Activated CD4-positive, alpha-beta T cell treated with anti-CD3 and anti-CD28 coated beads, Interleukin-2, amount 50 U/mL, for 24 hours (primary cell): ENCODE measurements at places on chromosomes 7 and 10.

DNA sequence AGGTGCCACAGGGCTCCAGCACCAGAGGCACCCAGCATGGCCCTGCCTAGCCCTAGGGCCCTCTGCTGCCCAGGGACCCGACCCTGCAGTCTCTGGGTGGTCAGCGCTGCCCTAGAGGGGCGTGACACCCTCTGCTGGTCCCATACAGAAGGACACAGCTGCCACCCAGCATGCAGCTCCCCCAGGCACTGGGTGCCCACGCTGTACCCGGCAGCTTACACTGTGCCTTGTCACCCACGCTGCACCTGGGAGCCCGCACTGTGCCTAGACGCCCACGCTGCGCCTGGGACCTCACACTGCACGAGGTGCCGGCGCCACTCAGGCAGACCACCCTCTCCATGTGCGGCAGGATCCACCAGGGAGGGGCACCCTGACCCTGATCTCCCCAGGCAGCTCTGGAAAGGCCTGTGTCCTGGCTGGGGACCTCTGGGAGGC, 55.2 kb downstream of the PWWP2B start:
- no peak for DNase-seq

DNA sequence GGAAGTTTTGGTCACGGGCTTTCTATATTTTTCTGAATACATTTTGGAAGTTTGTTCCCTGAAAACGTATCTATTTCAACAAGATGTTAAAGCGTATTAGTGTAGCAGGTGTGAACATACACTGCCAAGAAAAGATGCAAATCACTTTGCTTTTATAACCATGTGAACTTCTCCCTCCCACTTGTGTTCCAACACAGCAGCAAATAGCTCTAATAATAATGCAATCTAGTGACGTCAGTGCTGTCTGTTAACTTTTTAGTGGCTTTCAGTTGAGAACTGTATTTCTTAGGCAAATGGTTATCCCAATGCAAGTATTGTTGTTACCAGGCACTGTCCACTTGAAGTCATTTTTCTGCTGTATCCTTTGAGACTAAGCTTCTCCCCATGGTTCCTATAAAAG, 188.4 kb upstream of the IGFBP3 start:
- no peak for DNase-seq

DNA sequence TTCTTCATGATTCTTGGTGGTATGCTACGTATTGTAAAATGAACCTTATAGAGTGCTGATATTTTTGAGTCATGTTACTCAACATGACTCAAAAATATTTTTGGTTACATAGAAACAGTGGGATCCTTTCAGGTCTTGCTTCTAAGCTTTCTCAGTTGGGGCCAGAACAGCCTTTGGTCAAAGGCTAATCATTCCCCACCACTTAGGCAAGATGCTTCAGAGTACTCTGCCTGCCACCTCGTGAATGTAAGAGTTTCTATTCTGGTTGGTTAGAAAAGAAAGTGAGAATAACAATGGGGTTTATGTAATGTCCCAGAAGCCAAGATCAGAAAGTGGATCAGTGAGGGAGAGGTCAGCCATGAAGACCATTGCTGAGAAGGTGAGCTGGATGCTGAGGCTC, 327.8 kb downstream of the TCERG1L start:
- DNase-seq = no peak

DNA sequence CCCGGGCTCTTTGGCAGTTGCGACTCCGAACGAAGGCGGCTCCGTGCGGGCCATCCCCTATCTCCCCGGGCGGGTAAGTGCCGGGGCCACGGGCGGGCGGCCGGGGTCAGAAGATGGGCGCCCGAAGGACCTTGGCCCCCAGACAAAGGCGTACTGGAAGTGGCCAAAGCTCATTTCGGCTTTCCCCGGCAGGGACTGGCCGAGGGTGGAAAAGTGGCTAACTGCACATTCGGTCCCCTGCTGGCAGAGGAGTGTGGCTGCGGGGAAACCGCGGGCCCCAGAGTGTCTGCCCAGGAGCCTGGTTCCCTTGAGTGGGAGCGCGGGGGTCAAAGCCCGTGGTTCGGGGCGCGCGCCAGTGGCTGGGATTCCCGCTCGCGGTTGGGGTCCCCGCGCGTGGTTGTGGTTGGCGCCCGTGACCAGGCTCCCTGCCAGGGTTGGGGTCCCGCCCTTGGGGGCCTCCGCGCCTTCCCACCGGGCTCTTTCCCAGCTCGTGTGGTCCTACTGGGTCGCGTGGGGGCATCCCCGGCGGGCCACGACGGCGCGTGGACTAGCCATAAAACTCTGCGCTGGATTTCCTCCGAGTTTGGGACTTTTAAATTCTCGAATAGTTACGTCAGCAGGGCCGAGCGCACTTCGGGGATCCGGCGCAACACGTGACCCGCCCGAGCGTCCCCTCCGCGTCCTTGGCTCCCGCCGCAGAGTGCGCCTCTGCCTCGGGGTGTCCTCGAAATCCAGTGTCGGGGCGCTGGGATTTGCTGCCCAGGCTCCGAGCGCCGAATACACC, 124.4 kb downstream of the TACC2 start:
- no peak for DNase-seq

DNA sequence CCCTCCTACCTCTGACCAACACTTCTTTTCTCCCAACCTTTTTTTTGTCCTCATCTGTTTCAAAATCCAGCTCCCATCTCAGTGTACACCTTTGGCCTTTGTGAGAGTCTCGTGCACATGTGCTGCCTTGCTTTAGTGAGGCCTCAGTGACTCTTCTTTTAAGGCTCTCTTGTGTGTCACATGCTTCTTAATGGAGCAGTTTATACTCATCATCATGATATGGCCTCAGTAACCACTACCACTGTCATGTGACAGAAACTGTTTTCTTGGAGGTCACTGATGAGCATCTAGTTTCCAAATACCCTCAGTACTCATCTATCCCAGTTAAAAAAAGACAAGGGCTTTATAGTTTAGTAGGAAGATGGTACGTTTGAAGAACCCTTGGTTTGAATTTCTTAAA, 8.1 kb upstream of the ARHGAP22 start:
- DNase-seq = no peak

DNA sequence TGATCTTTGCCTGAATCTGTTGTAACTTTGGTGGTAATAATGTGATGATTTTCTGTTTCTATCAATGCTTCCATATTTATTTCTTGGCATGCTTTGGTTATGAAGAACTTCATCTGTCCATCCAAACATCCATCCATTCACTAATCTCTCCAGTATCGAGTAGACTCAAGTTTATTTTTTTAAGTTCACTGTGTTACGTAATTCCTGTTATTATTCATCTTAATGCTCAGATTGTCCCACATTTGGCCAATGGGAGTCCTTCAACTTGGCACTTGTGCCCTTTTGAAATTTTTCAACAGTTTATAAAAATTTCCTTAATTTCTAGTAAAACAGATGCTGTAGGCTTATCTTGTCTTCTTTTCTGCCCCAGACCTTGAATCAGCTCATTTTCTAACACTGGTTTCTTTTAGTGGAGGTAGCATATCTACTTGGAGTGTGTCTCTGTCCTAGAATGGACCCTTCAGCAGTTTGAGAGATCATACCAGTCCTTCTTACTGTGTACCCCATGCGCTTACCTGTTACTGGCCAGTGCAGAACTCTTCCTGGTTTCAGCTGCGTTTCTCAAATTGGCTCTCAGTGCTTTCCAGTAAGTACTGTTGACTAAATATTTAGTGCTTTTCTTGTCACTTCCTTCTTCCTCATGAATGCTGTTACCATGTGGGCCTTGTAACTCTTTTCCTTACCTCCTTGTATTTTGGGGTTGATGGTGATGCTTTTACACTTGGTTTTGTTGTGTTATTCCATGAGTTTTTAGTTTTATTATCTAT, 100.8 kb downstream of the MLLT10 start:
- DNase-seq = no peak

GRCh38 chr7:35492451-35493175, 202.3 kb downstream of the HERPUD2 start:
- DNase-seq = no peak

DNA sequence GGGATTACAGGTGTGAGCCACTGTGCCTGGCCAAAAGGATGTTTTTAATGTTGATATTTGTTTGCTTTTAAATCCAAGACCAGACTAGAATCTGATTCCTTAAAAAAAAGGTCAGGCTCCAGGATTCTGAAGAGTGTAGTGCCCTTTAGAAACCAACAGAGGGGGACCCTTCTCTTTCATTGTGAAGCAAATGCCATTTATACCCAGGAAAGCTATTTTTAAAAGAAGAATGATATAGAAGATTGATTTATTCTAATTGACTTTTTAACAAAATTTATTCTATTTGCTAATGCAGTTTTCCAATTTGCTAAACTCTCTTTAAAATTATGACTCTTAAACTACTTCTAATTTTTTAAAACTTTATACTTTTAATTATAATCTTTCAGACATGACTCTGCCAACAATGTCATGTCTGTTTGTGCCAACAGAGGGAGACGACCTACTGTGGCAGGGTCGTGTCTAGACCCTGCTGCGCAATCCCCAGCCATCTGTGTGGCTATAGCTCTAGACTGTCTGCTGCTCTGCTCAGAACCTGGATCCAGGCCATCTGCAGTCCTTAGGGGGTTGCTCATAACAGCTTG, 201.0 kb upstream of the IMMP2L start:
- DNase-seq = no peak

- DNase-seq = no peak
Measured at GRCh38 chr10:61812920-61813319, 88.6 kb upstream of the ARID5B start.

GRCh38 chr7:155003376-155004214, 671 bp upstream of the PAXIP1 start:
- peak; percentile 73 for DNase-seq
